ENCODE measurements at places on chromosomes 7 and 10.

GRCh38 chr10:35413985-35414861 lies 77.9 kb downstream of the CCNY start:
- peak overlapping the region; percentile 12 for H3K4me3 ChIP-seq
- H3K27ac ChIP-seq, result no peak overlapping the region
- H3K36me3 ChIP-seq, result peaks cover 14% of the 10 kb centered on the region
- H3K4me1 ChIP-seq, result peaks cover 50% of the 10 kb centered on the region
- peaks cover 14% of the 10 kb centered on the region for H3K27me3 ChIP-seq

DNA sequence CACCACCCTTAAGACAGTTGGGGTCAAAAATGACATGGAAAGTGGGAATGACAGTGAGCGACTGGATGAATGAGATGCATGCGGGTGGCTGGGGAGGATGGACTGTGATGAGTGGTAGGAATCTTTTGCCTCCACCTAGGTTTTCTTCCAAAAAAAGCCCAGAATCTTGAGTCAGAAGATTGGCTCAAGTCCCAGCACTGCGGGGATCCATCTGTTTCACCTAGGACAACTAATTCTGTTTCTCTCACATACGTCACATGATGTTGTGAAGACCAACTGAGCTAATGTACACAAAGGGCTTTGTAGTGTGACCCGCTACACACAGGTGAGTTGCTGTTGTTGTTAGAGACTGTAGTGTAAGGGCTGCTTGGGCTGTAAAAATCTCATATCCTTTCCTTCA lies 58.5 kb upstream of the SLC35B4 start:
- H3K27me3 ChIP-seq, result peaks cover 2% of the 10 kb centered on the region
- no peak overlapping the region for H3K4me3 ChIP-seq
- H3K4me1 ChIP-seq, result no peaks in the 10 kb centered on the region
- H3K27ac ChIP-seq, result no peak overlapping the region
- H3K36me3 ChIP-seq, result no peaks in the 10 kb centered on the region
- DNase-seq, result no peak

GRCh38 chr7:101634196-101634717 lies 5.2 kb upstream of the MYL10 start:
- peaks cover 5% of the 10 kb centered on the region for H3K27me3 ChIP-seq
- no peak for DNase-seq
- no peak overlapping the region for H3K27ac ChIP-seq

GRCh38 chr10:4765428-4765827 lies 60.6 kb upstream of the AKR1E2 start:
- no peak overlapping the region for H3K27ac ChIP-seq
- no peak for DNase-seq
- no peaks in the 10 kb centered on the region for H3K36me3 ChIP-seq
- no peaks in the 10 kb centered on the region for H3K27me3 ChIP-seq

DNA sequence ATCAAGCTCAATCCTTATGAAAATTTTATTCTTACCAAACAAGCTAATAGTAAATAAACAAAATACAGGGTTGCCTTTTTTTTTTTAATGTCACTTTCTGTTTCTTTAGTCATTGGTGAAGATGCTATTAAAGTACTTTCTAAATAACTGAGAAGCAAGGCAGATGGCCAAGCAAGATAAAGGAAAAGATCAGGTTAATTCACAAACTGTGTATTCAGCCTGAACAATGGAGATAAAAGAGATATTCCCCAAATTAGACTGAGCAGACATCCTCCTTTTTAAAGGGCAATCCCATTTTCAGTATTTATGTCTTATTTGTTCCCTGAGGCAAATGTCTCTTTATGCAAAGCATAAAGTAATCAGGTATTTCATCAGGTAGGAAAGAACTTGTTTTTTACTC lies 23.1 kb upstream of the XRCC2 start:
- no peaks in the 10 kb centered on the region for H3K4me1 ChIP-seq
- H3K27me3 ChIP-seq, result peaks cover 1% of the 10 kb centered on the region
- H3K4me3 ChIP-seq, result no peak overlapping the region
- H3K36me3 ChIP-seq, result no peaks in the 10 kb centered on the region
- no peak overlapping the region for H3K27ac ChIP-seq

DNA sequence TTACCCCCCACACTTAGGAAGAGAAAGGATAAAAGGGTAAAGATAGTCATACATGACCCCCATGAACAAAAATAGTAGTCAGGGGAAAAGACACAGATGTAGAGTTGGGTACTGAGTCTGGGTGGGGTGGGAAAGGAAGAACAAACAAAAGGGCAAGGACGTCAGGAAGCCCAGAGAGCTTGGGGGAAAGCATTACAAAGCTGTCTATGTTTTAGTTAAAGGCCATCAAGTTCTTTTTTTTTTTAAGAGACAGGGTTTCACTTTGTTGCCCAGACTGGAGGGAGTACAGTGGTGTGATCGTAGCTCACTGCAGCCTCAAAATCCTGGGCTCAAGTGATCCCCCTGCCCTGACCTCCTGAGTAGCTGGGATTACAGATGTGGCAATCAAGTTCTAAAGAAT lies 98.4 kb upstream of the PDLIM1 start:
- H3K4me1 ChIP-seq, result peaks cover 11% of the 10 kb centered on the region
- no peak overlapping the region for H3K4me3 ChIP-seq
- peaks cover 28% of the 10 kb centered on the region for H3K36me3 ChIP-seq
- peak overlapping the region; percentile 28 for H3K27ac ChIP-seq
- no peak for DNase-seq
- peaks cover 3% of the 10 kb centered on the region for H3K27me3 ChIP-seq

DNA sequence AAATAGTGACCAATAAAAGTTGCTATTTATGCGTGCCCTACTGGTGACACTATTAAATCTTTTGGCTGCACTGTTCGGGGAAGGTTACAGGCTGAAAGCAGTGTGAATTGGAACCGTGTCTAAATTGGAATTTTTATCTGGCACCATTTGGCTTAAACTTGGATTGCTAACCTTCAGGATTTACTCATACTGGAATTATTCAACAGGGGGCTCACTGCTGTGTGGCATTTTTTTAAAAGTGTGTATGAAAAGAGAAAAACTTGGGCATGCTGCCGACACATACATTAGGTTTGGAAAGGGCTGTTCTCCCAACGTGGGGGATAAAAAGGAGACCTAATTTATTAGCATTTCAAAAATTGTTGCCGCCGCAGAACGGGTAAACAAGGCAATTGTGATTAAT lies 537.9 kb upstream of the MGMT start:
- H3K27me3 ChIP-seq, result peaks cover 4% of the 10 kb centered on the region
- peaks cover 5% of the 10 kb centered on the region for H3K4me1 ChIP-seq
- no peak overlapping the region for H3K27ac ChIP-seq
- no peak for DNase-seq
- H3K36me3 ChIP-seq, result no peaks in the 10 kb centered on the region
- no peak overlapping the region for H3K4me3 ChIP-seq

GRCh38 chr7:112500619-112501018 lies 19.8 kb downstream of the LSMEM1 start:
- no peak for DNase-seq
- peaks cover 6% of the 10 kb centered on the region for H3K4me1 ChIP-seq
- H3K27ac ChIP-seq, result no peak overlapping the region
- H3K4me3 ChIP-seq, result no peak overlapping the region
- peaks cover 7% of the 10 kb centered on the region for H3K27me3 ChIP-seq
